ENCODE measurements at places on chromosomes 2 and 18.

DNA sequence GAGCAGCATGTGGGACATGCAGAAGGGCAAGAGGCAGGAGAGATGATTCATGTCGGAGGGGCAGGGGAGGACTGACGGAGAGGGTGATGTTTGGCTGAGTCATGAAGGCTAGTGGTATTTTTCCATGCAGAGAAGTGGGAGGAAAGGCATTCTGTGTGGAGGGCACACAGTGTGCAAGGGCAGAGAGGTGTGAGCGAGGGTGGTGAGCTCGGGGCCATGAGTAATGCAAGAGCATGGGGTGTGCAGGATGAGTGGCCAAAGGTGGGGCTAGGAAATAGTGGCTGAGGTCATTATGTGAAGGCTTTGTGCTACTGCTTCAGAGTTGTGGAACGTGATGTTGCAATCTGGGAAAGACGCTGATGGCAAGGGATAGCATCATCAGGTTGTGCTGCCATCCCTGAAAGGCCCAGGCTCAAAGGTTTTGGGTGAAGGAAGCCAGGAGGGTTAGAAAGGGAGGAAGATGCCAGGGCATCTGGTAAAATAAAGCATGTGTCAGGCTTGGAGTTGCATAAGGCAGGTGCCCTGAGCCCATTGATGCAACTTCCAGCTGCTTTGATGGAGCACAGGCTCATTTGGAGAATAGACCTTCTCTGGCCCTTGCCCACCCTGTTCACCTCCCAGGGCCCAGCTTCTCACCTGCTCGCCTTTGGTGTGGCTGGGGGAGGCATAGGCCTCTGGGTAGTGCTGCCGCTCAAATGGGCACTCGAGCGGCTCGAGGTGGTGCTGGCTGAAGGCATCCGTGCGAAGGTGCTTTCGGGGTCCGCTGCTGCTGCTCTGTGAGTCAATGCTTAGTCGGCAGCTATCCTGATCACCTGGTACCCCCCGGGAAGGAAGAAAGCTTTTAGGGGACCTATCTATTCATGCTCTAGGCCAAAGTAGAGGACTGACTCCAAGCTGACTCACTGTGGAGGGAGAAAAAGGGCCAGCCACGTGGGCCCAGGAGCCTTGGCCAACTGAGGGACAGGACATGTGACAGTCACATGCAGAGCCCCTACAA, 37.5 kb downstream of the PAX8 start:
- peak; percentile 95 for DNase-seq

DNA sequence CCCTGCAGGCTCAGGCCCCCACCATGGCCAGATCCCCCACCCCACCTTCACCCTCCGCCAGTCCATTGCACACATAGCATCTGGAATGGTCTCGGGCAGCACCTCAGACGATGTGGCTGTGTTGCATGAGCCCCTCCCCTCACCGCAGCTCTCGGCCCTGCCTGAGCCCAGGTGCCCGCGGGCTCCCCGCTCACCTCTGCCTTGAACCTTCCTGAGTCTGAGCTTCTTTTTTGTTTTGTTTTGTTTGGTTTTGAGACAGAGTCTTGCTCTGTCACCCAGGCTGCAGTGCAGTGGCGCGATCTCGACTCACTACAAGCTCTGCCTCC, 20.1 kb downstream of the RRM2 start:
- no peak for DNase-seq

DNA sequence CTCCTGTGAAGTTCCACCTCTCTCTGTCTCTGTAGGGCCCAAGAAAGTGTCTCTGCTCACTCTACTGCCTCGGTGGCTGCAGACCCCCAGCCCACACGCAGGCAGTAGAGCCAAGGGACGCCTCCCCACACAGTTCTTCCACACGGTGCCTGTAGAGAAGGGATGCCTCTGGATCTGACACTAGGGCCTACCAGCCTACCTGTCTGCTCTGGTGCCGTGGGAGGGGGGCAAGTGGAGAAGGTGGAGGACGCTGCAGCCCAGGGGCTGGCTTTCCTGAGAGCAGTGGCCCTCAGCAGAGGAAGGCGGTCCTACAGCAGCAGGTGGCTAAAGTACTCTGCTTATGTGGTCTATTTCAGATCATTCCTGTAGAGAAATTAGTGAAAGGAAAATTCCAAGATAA, 9.0 kb upstream of the TMEM214 start:
- DNase-seq, result no peak

DNA sequence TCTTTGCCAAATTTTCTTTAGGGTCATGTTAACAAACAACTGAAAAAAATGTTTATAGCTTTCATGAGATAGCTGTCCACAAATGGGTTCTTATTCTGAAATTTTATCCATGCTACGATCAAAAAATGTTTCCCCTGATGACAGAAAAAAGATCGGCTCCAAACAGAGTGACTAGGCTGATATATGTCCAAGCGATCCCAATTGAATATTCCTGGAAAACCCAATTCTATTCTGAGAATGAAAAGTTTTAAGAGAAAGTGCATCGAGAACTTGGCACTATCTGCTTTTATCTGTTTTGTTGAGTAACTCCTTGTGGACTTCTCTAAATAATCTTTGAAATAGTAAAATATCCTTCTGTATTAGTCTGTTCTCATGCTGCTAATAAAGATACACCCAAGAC, 19.1 kb downstream of the KCNE4 start:
- no peak for DNase-seq

DNA sequence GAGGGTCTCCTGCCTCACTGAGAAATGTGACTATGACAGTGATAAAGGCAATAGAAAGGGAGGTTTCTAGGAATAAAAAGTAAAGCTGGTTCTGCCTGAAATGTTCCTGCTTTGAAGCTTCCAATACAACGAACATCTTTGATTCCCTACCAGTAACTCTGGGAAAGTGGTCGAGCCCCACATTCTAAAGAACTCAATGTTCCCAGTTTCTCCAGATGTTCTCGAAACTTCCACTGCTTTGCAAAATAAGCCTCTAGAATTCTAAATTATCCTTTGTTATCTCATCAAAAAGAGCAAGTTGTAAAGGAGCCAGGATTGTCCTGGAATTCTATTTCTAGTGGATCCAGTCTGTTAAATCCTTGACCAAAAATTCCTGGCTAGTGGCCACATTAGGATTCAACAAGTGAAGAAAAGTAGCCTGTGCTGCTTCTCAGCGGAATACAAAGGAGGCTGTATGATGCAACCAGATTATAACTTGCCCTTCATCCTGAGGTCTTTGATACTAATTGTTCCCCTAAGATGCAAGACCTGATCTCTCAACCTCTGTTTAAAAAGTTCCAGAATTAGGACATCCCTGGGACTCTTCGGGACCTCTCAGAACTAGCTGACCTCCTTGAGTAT, 8.4 kb downstream of the SCN7A start:
- DNase-seq, result no peak

DNA sequence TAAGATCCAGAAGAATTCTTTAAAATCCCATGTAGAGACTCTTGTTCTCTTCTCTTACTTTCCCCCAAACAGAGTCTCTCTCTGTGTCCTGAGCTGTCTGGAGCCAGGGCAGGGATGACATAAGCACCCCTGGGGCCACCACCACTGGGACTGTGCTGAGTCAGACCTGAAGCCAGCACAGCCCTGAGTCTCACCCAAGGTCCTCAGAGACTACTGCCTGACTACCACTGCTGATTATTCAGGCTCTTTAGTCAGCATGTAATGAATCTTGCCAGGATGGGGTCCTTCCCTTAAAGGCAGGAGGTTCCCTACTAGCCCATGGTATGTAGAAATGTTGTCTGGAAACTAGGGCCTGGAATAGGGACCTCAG, 34.9 kb upstream of the DYNC1I2 start:
- DNase-seq, result no peak

DNA sequence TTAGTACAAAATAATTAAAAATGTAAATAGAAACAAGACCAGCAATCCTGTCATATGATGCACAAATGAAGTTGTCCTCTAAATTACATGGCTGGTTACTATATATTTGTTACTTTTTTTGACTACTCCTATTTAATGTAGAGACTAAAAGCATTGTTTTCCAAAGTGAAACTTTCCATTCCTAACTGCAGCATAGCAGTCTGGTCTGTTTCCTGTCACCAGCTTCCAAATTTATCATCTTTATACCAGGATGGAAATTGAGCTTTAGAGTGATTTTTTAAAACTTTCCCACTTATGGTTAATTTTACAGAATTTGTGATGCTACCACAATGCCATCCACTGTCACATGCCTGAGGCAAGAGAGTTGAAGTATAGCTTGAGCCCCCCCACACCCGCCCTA, 33.5 kb upstream of the RAB27B start:
- no peak for DNase-seq

- DNase-seq, result no peak
Measured at GRCh38 chr2:163264341-163264740, 425.8 kb upstream of the KCNH7 start.

- peak; percentile 32 for DNase-seq
Measured at GRCh38 chr2:16773080-16773713, 107.6 kb upstream of the CYRIA start.

DNA sequence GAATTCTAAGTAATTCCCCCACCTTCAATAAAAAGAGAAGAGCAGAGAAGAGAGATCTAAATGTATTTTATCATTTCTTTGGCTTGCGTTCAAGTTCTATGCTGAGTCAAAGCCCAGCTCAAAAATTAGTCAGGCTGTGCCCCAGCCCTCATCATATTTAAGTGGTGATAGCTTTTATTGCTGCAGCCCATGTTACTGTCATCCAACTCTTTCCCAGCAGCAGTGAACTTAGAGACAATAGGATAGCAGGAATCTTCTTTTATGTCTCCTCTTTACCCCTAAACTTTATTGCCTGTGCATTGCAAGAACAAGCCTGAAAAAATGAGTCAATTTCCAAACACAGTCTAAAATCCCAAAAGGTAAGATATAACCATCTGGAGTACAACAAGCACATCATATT, 1599.3 kb upstream of the PIK3C3 start:
- peak; percentile 5 for DNase-seq

GRCh38 chr18:57431467-57432080, 3.6 kb upstream of the ONECUT2 start:
- DNase-seq, result no peak

DNA sequence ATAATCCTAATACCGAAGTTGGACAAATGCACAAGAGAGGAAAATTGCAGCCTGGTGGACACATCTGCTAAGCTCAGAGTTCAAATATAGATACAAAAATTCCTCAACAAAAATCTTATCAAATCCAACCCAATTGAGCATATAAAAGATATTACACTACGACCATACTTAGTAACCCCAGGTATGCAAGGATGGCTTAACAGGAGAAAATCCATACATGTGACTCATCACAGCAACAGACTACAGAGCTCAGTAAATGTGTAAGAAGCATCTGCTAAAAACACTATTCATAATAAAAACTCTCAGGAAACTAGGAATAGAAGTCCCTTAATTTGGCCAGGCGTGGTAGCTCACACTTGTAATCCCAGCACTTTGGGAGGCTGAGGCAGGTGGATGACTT, 28.3 kb downstream of the HS6ST1 start:
- no peak for DNase-seq

DNA sequence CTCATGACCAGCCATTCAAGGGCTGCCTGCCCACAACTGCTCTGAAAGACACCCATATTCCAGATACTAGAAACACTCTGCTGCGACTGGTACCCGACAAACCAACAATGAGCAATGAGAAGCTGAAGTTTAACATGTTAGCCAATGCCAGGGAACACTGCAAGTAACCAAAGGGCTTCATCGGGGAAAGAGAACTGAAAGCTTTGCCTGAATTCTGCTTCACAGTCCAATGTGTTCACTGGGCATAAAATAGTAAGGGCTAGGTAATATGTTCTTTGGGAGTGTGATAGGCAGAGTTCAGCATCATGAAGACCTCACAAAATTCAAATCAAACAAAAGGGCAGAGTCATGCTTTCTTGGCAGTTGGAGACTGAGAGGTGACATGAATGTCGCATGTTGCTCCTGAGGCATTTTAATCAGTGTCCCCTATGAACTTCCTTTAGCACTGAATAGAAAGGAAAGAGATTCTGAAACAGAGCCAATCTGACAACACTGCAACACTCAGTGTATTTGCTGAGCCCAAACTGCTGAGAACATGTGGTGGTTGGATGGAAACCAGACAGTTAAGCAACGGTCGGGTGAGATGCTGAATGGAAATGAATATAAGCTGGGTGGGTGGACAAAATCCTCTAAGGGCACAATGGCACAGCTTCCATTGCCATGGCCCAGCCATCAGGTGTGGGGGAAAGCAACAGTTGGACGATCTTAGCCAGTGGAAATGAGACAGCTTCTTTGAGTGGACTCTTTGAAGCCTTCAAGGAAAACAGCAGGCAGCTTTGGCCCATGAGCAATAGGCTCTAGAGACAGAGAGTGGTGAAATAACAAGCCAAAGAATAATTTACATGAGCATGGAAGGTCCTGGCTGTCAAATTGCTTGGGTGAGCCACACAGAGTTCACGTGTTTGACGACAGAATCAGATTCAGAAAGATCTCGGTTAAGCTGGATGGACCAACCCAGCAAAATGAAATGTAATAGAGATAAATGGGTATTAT, 277.5 kb downstream of the AFF3 start:
- DNase-seq, result no peak

DNA sequence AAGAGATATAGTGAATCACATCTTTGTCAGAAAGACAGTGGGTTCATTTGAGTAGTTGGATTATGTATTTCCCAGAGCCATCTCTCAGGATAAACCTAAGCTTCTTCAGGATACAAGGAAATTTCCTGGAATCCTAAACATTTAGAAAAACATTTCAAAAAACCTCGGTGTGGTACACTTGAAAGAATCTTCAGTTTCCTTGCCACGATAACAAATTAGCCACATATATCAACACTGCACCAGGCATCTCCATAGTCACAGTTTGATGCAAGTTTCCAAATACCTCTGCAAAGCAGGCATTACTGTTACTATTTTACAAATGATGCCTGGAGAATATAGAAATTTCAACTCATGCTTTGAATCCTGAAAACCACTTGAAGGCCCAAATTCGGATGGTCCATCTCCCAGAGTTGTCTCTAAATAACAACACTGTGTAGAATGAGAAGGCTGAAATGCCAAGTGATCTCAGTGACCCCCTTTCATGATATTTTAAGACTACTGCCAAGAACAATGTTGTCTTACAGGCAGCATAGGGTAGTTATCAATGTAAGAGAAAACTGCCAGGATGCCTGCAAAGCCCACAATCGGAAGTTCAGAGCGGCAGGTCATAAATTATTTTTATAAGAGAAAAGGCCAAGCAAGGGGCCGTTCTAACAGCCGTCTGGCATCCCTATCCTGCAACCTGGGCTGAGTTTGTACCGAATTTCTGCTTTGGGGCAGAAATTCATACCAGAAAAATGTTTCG, 307.9 kb downstream of the TXNL1 start:
- no peak for DNase-seq

DNA sequence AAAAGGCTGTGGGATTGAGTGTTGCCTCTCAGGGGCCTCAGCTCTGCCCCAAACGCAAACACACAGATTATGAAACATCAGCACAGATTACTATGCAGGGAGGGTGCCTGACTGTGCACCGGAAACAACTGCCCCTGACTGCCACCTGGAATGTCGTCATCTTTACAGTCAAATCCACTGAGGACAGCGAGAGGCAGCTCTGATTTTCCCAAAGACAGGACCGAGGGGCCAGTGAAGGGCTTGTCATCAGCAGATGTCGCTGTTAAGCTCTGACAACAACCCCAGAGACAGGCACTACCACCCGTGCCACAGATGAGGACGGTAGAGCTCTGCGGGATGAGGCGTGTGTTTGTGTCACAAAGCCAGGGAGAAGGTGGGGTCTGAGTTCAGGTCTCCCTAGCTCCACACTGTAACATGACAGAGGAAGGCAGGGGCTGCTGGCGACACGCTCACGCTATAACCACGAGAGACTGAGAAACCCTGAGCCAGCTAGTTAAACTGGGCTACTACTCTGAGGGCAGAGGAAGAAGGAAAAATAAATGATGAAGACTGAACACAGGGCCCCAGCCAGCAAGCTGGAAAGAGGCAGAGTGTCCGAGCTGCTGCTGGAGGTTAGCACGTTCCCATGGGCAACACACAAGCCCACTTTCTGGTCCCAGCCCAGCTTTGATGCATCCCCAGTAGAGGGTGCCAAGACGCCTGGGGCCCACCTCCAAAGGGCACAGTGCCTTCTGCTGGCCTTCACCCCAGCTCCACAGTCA, 47.0 kb downstream of the PARD6G start:
- no peak for DNase-seq
